ENCODE measurements at places on chromosomes 3 and 15. TPM values are rescaled to one million over a fixed set of nuclear protein-coding genes. Genes with fewer than 3 reads are reported as not detected.
A peak's percentile ranks its signal among the peaks of the same experiment; 100 is the strongest.

DNA sequence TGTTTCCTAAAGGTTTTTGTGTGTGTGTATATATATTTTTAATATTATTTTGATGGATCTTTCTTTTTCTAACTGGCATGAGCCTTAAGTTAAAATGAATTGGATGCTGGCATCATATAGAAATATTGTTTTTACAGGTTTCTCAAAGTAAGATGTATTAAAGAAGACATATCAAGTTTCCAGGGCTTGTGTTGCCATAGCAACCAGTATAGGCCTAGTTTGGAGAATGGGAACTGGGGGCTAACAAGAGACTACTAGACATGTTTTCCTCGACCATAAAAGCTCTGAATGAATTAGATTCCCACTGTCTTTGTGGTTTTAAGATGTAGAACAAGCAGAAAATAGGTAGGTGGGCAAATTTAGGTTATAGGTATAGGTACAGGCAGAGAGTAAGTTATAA lies 771.4 kb downstream of the TUSC7 start:
- DNase-seq: no peak

- peak; percentile 52 for DNase-seq
Observed at GRCh38 chr15:40095371-40096093, 13.1 kb downstream of the BMF start.

- DNase-seq: peak; percentile 78
Observed at GRCh38 chr3:71581457-71582035, 2.0 kb downstream of the FOXP1 start.

GRCh38 chr15:83769411-83769999 lies 115.6 kb downstream of the ADAMTSL3 start:
- DNase-seq: no peak

- peak; percentile 84 for DNase-seq
Observed at GRCh38 chr15:89187986-89188514, 33.3 kb downstream of the RLBP1 start.

DNA sequence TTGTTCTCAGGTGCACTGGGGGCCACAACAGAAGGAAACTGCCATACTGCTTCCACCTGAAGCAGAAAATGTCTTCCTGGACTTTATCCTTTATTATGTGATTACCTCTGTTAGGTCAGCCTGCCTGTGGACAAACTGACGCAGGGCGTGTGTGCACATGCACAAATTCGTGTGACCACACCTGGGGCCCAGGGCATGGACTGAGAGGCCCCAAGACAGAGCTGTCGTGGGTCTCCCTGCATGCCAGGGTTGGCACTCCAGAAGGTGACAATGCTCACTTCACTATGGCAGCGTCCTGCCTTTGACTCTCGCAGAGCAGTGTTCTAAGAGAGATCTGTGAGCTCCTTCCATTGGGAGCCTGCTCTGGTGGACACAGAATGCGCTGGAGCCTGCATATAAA lies 34.5 kb downstream of the CCDC12 start:
- DNase-seq: no peak

DNA sequence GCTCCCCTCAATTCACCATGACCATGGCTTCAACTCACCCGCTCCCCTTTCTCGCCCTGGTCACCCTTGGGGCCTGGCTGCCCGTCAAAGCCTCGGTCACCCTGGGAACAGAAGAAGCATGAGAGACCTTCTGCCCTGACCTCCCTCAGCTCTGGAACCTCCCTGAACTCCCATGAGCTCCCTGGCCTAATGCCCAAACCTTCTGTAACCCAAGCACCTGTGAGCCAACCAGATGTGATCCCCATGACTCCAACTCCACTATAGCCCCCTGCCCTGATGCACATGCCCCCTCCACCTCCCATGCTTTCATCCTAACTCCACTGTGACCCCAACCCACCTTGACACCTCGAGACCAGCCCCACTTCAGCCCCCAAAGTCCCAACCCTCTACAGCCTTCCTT lies 3.5 kb upstream of the UCN2 start:
- DNase-seq: no peak

GRCh38 chr3:140545756-140546155 lies 132.1 kb upstream of the TRIM42 start:
- DNase-seq: no peak

- DNase-seq: no peak
Observed at GRCh38 chr15:41594801-41595746, 36.1 kb downstream of the TYRO3 start.

- no peak for DNase-seq
Observed at GRCh38 chr3:159583662-159584061, 405.0 kb upstream of the IL12A start.

GRCh38 chr3:13543253-13543652 lies 5.7 kb upstream of the FBLN2 start:
- no peak for DNase-seq

DNA sequence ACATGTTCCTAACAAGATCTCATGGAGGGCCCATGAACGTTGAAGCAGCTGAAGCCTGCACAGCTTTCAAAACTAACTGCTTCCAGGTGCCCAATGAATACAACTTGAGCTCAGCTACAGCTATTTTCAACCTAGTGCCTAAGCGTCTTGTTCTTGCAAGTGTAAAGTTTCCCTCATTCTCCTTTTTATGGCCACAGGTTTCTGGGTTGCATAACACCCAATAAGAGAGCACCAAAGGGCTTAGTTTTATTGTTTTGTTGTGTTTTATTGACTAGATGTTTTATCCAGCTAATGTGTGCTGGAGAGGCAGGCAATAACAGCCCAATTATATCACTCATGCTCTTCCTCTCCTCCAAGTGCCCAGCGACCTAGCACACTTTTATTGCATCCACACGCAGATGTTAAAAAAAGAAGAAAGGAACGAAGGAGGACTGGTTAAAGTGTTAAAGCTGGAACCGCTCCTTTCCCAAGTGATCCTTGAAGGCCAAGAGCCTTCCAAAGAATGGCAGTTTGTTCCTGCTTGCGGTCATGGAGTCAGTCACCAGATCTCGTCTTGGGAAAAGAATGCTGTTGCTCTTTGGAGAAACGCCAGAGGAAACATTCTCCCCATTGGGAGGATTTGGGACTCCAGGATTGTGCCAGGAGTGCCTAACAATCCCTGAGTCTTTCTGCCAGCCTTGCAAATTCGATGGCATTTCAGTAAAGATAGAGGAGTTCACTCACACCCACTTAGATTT lies 156.9 kb downstream of the MEX3B start:
- no peak for DNase-seq

GRCh38 chr3:42264399-42265058 lies 1.5 kb downstream of the CCK start:
- DNase-seq: peak; percentile 74

DNA sequence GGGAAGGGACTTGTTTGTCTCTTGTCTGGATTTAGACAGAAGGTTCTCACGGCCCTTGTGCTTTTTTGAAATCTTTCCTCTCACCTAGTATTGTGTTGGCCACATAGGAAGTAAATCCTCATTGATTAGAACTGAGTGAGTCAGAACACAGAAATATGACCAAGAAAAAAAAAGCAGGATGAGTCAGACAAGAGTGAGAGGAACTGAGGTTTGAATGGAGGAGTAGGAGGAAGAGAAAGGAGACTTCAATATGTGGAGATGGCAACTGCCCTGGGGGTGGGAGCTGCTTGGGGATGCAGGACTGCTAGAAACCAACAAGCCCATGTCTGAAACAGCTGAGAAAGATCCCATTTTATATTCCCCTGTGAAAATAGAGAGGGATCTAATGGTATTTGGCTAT lies 194.1 kb upstream of the ZBTB20 start:
- DNase-seq: no peak

DNA sequence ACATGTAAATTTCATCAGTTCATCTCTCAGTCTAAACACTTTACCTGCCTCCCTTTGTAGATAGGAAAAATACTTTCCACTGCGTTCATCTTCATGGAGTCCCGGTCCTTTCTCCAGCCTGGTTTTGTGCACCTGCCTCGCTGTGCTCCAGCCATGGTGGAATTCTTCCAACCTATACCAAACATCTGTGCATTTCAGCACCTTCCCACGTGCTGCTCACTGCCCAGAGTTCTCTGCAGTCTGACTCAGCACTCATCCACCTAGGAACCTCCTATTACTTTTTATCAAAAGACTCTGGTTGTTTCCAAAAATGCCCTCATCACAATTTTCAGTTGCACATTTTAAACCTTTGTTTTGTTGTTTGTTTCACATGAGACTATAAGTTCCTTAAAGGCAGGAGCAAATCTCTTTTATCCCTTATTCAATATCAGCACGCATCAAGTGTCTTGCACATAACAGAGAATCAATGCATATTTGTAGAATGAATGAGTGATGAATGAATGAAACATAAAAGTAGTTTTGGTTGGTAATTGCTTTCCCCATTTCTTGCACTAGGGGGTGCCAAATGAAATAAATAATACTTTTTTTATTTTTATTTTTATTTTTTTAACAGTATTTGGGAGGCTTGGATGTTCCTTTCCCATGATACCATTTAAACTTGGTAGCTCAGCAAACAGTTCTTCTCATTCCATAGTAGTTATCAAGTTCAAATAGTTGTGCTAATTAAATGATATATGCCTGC lies 30.2 kb upstream of the ADAMTS9 start:
- no peak for DNase-seq

GRCh38 chr3:78506581-78507195 lies 1261.1 kb downstream of the ROBO1 start:
- DNase-seq: no peak

DNA sequence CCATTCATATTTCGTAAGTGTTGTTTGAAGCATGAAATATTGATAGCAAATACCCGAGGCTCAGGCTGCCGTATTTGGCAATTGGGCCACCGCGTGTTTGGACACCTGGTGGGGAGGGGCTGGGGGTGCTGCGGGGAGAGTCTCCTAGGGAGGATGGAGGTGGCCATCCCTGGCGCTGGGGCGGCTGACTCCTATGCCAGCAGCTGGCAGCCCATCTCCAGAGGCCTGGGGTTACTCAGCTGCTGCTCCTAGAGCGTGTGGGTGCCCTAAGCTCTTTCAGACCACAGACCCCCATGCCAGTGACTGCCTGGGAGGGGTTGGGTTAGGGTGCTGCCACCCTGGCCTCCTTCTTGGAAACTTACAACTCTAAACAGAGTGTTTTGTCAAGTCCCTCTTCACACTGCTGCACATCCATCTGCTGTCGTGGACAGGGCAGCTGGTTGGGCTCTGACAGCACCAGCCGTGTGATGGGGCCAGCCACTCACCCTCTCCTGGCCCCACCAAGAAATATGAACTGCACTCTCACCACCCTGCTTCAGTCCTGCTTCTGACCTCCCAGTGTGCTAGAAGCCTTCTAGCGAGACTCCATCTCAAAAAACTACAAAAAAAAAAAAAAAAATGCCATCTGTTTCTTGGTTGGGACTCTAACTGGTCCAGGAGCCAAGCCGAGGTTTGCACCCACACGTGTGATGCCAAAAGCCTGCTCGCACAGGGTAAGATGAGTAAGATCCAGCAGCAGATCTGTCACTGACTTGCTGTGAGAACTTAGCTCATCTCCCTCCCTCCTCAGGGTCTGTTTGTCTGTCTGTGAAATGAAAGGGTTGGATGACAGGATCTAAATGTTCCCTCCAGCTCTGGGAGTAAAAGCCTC lies 156.2 kb downstream of the MEGF11 start:
- DNase-seq: no peak

- peak; percentile 76 for DNase-seq
Observed at GRCh38 chr3:30199096-30199759, 407.2 kb upstream of the TGFBR2 start.

DNA sequence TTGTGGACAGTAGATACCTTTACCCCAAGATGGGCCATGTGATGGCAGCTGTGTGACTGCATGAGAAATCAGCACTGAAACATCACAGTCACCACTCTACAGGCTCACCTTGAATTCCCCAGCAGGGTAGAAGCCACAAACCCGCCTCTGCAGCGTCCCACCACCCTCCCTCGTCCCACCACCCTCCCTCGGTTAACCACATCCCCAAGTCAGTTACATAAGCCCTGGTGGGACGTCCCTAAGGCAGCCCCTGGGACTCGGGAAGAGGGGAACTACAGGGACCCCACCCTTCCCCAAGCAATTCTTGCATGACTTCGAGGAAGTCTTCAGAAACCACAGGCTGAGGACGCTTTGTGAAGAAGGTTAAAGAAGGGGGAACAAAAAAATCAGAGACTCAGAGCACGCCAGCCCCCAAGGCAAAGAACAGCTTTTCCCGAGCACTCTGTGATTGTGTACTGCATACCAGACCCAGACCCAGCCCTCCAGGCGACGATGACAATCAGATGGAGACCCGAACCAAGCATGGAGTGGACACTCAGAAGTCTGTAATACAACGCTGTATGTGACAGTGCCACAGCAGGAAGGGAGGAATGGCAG lies 60.5 kb downstream of the SH3BP5 start:
- peak; percentile 80 for DNase-seq

DNA sequence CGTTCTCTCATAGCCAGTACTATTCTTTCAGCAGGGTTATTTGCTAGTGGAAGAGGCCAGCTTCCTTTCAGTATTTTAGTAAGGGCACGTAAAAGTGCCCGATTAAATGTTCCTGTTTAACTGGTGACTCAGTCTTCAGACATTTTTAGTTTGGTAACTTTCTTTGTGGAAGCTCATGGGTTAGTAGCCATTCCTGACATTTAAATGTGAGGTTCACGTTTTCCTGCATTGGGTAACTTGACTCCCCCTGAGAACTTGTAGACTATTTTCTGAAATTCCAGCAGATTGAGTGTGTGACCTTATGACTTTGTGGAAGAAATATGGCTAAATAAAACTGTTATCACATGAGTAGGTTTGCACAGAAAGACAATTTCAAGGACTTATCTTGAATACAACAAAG lies 16.9 kb downstream of the ABHD2 start:
- no peak for DNase-seq

DNA sequence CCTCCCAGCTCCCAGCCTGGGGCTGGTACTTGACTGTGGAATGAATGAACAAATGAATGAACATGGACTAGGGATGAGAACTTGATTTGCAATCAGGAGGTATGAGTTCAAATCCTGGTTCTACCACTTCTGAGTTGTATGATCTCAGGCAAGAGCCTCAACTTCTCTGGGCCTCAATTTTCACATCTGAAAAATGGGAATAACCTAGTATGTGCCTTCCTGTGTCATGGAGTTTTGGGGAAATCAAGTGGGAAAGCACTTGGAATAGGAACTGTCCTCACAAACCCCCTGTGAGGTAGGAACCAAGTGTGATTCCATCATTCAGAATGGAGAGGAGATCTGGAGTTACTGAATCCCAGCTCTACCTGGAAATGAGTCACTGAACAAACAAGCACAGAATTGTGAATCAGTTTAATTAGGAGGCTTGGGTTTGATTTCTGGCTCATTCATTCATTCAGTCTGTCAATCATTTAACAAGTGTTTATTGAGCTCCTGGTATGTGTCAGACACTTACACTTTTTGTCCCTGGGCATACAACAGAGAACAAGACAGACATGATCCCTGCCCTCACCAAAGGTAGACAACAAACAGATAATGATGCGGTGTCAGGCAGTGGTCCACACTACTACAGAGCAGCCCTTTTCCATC lies 29.7 kb downstream of the DNASE1L3 start:
- DNase-seq: no peak

- DNase-seq: no peak
Observed at GRCh38 chr3:30343861-30344260, 262.5 kb upstream of the TGFBR2 start.

- no peak for DNase-seq
Observed at GRCh38 chr3:160245261-160245800, 20.1 kb downstream of the C3orf80 start.

The XCR1 gene
- total RNA-seq: 0.26 TPM

The CFAP100 gene
- total RNA-seq: not detected

The SLC35A5 gene
- 40.5 TPM for total RNA-seq

The MASP1 gene
- total RNA-seq: 5.9 TPM

The STRA6 gene
- not detected for total RNA-seq

The IFT122 gene
- total RNA-seq: 26.5 TPM

The REC114 gene
- not detected for total RNA-seq

Data from upper lobe of right lung (tissue), 1 donor.